ENCODE measurements at places on chromosomes 2 and 18. TPM values are rescaled to one million over a fixed set of nuclear protein-coding genes. Genes with fewer than 3 reads are reported as not detected.

The ALPP gene
- total RNA-seq: not detected

GRCh38 chr2:166154685-166155338, 27.0 kb upstream of the SCN1A start:
- H3K27ac ChIP-seq: no peak overlapping the region
- H3K36me3 ChIP-seq: no peaks in the 10 kb centered on the region
- peaks cover 10% of the 10 kb centered on the region for H3K27me3 ChIP-seq
- no peak overlapping the region for H3K4me3 ChIP-seq
- DNase-seq: no peak
- H3K4me1 ChIP-seq: no peaks in the 10 kb centered on the region

The CD302 gene
- 0.42 TPM for total RNA-seq

GRCh38 chr2:21407851-21408250, 284.1 kb downstream of the TDRD15 start:
- no peaks in the 10 kb centered on the region for H3K4me1 ChIP-seq
- no peak for DNase-seq
- no peak overlapping the region for H3K4me3 ChIP-seq
- H3K27ac ChIP-seq: no peak overlapping the region
- no peaks in the 10 kb centered on the region for H3K27me3 ChIP-seq

The HTRA2 gene
- total RNA-seq: 41.6 TPM

DNA sequence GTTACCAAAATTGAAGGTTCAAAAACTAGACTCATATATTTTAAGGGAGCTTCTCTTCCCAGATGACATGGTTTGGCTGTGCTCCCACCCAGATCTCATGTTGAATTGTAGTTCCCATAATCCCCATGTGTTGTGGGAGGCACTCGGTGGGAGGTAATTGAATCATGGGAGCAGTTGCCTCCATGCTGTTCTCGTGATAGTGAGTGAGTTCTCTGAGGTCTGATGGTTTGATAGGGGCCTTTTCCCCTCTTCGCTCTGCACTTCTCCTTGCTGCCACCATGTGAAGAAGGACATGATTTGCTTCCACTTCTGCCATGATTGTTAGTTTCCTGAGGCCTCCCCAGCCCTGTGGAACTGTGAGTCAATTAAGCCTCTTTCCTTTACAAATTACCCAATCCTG, 140.1 kb downstream of the MAIP1 start:
- H3K27ac ChIP-seq: no peak overlapping the region
- no peaks in the 10 kb centered on the region for H3K4me1 ChIP-seq
- peaks cover 19% of the 10 kb centered on the region for H3K27me3 ChIP-seq
- no peaks in the 10 kb centered on the region for H3K36me3 ChIP-seq
- H3K4me3 ChIP-seq: no peak overlapping the region

- peaks cover 10% of the 10 kb centered on the region for H3K27me3 ChIP-seq
- no peak overlapping the region for H3K4me3 ChIP-seq
- no peak for DNase-seq
Measured at GRCh38 chr2:893311-893710, 57.3 kb upstream of the SNTG2 start.

The SLC14A1 gene
- 8.7 TPM for total RNA-seq

The SERTAD2 gene
- 18.7 TPM for total RNA-seq

- DNase-seq: no peak
- no peaks in the 10 kb centered on the region for H3K27me3 ChIP-seq
- no peaks in the 10 kb centered on the region for H3K4me1 ChIP-seq
- H3K27ac ChIP-seq: no peak overlapping the region
- no peak overlapping the region for H3K4me3 ChIP-seq
Measured at GRCh38 chr2:230076819-230077218, 8.1 kb upstream of the SLC16A14 start.

DNA sequence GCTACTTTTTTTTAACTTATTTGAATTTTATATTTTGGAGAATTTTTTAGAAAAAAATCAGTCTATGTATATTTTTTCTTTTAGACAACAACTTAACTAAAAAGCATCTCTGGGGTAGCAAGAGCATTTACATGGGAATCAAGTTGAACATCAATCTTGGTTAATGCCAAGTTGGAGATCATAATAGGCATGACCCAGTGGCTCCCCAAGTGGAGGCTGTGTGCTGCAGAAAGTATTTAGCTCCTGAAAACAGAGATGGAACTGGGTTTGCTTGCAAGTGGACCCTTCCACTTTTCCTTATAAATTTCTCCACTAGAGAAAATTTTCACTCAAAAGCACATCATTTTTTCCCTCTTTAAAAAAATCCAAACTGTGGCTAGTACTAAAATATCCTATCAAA, 23.9 kb upstream of the CAVIN2 start:
- no peak overlapping the region for H3K4me3 ChIP-seq
- no peak overlapping the region for H3K27ac ChIP-seq
- no peak for DNase-seq
- peaks cover 13% of the 10 kb centered on the region for H3K27me3 ChIP-seq

GRCh38 chr18:62777814-62778213, 62.5 kb downstream of the PHLPP1 start:
- no peak overlapping the region for H3K27ac ChIP-seq
- no peaks in the 10 kb centered on the region for H3K27me3 ChIP-seq
- H3K4me1 ChIP-seq: no peaks in the 10 kb centered on the region
- DNase-seq: no peak
- H3K4me3 ChIP-seq: no peak overlapping the region

DNA sequence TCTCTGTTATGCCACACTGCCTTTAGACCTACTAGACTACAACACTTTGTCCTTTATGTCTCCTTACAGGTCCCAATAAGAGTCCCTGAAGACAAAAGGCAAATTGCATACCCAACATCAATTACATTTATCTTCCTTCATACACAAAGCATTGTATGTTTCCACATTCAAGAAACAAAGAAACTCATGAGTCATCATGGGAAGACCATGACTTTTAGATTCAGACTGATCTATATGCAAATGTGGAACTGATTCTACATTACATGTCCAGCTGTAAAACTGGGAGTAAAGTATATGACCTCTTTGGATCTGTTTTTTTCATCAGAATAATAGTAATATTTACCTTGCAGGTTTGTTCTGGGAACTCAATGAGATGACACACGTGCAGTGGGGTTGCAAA, 25.2 kb upstream of the HNMT start:
- H3K36me3 ChIP-seq: no peaks in the 10 kb centered on the region
- H3K27ac ChIP-seq: no peak overlapping the region
- no peaks in the 10 kb centered on the region for H3K4me1 ChIP-seq
- H3K27me3 ChIP-seq: no peaks in the 10 kb centered on the region
- DNase-seq: no peak

GRCh38 chr18:35732636-35733035, 151.1 kb downstream of the GALNT1 start:
- no peaks in the 10 kb centered on the region for H3K4me1 ChIP-seq
- H3K36me3 ChIP-seq: no peaks in the 10 kb centered on the region
- no peak overlapping the region for H3K4me3 ChIP-seq
- H3K27me3 ChIP-seq: peaks cover 2% of the 10 kb centered on the region

- no peak for DNase-seq
- H3K36me3 ChIP-seq: no peaks in the 10 kb centered on the region
- H3K27ac ChIP-seq: no peak overlapping the region
- no peak overlapping the region for H3K4me3 ChIP-seq
Measured at GRCh38 chr18:54822872-54823845, 5.1 kb upstream of the RAB27B start.

GRCh38 chr18:5998907-5999306, 103.6 kb upstream of the TMEM200C start:
- H3K36me3 ChIP-seq: peaks cover 1% of the 10 kb centered on the region
- H3K27ac ChIP-seq: no peak overlapping the region
- peaks cover 12% of the 10 kb centered on the region for H3K4me1 ChIP-seq
- H3K27me3 ChIP-seq: peaks cover 4% of the 10 kb centered on the region

The DOK6 gene
- total RNA-seq: not detected

The SPEG gene
- total RNA-seq: 2.0 TPM

- no peak overlapping the region for H3K4me3 ChIP-seq
- DNase-seq: no peak
- H3K36me3 ChIP-seq: peaks cover 20% of the 10 kb centered on the region
- no peaks in the 10 kb centered on the region for H3K27me3 ChIP-seq
- no peak overlapping the region for H3K27ac ChIP-seq
Measured at GRCh38 chr2:97970293-97971060, 25.3 kb downstream of the TMEM131 start.

GRCh38 chr2:12675352-12675795, 41.4 kb upstream of the TRIB2 start:
- H3K4me1 ChIP-seq: no peaks in the 10 kb centered on the region
- no peaks in the 10 kb centered on the region for H3K36me3 ChIP-seq
- DNase-seq: no peak

The UGT1A4 gene
- total RNA-seq: not detected

- H3K4me1 ChIP-seq: no peaks in the 10 kb centered on the region
- no peak overlapping the region for H3K4me3 ChIP-seq
- H3K36me3 ChIP-seq: no peaks in the 10 kb centered on the region
- no peak for DNase-seq
- H3K27ac ChIP-seq: no peak overlapping the region
Measured at GRCh38 chr2:12381543-12382325, 335.0 kb upstream of the TRIB2 start.

- no peak for DNase-seq
- H3K4me1 ChIP-seq: no peaks in the 10 kb centered on the region
- H3K36me3 ChIP-seq: no peaks in the 10 kb centered on the region
- no peaks in the 10 kb centered on the region for H3K27me3 ChIP-seq
Measured at GRCh38 chr18:29123706-29124530, 947.0 kb upstream of the CDH2 start.

DNA sequence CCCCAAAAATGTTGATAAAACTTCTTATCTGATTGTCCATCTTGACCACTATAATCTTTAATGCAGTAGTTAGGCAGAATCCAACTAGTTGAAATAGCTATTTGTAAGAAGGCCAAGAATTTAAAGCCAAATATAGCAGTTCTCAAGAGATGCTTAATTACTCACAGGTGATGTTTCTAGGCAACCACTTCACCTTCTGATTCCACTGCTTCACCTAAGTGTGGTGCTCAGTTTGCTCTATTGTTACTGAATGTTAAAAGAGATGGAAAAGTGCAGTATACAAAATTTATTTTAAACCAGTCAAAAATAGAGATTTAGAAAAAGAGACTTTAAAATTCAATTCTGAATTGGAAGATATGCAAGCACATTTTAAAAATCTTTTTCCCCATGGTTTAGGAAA, 539.4 kb downstream of the ZNF804A start:
- DNase-seq: no peak
- H3K4me3 ChIP-seq: no peak overlapping the region
- no peak overlapping the region for H3K27ac ChIP-seq
- no peaks in the 10 kb centered on the region for H3K4me1 ChIP-seq
- no peaks in the 10 kb centered on the region for H3K36me3 ChIP-seq
- H3K27me3 ChIP-seq: no peaks in the 10 kb centered on the region

The NTSR2 gene
- not detected for total RNA-seq
